ENCODE measurements at places on chromosomes 12 and 14.

DNA sequence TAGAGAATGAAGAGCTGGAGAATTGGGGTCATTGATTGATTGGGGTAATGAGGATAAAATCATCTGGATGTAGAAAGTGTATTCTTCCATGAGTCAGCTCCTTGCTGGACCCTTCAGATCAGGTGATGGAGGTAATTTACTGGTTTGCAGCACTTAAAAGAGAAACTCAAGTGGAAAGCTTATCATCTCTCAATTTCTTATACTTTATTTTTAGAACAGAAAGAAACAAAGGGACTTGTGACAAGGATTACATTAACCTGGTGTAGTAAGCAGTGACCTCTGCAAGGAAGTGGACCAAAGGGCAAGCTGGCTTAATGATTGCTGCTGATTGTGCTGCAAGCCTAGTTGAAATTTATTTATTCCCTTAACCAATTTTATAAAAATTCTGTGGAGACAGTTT is 405.0 kb downstream of the TRHDE start:
- no peak for DNase-seq

DNA sequence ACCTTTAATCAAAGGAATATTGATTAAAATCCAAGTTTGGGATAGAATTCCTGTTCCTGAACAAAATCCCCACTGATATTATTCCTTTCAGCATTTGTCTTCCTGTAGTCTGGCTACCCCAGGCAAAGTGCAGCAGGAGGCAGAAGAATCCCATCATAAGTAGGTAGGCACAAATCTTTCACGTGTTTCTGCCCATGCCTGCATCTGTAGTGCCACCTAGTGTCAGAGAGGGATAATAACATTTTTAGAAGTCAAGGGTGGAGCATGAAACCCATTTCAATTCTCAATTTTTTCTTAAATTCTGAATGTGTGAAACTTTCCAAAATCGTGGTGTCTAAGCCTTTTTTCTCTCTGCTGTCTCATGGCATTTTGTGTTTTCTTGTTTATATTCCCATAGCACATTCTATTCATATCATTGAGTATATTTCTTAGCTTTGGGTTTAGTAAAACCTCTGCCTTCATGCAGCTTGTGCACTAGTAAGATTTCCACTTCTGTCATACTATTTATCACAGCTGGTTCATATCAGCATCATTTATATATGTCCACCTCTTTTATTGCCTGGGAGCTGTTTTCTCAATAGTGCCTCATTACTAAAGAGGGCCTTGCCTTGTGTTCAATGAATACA is 47.8 kb upstream of the RERG start:
- peak; percentile 21 for DNase-seq

- DNase-seq: no peak
Measured at GRCh38 chr12:93819050-93819491, 141.9 kb downstream of the CRADD start.

- no peak for DNase-seq
Measured at GRCh38 chr12:87142342-87142741, 886.2 kb upstream of the MGAT4C start.

DNA sequence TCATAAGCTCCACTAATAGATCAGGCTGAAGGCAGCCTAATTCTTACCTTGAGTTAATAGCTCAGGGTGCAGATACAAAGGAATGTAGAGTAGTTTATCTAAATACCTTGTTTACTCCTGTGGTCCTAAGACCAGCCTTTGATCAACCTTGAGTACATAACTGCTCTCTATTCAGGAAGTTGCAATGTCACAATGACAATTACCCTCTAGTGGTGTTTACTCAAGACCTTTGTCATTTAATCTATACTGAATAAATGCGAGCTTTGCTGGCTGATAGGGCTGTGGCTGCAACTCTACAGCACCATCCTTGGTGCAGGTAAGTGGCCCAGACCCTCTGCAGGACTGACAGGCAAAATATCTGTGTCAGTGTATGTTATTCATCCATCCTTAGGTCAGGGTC is 282.7 kb downstream of the ATXN7L3B start:
- DNase-seq: no peak

DNA sequence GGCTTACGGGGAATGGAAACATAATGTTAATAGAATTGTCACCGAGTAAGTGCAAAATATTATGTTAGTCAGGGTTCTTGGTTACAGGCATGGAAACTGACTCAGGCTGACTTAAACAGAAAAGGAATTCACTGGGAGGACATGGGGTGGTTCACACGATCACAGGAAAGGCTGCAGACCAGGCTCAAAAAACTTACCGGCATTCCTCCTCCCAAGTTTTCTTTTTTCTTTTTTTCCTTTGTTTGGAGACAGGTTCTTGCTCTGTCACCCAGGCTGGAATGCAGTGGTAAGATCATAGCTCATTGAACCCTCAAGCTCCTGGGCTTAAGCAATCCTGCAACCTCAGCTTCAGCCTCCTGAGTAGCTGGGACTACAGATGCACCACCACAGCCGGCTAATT is 11.9 kb upstream of the UBE2N start:
- no peak for DNase-seq

DNA sequence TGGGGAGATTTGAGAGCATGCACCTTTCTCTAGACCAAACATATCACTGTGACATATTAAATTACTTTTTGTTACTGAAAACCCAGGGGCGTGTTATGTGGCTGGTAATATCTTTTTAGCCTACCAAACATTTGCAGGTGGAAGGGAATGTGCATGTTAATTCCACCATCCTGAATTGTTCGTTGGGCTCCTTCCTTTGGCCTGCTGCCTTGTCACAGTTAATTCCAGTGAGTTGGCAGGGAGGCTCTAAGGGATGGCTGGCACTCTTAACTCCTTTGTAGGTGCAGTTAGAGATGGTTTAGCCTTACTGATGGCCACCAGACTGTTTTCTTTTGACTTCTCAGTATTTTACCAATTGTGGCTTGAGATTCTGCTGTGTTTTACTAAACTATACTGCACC is 64.5 kb downstream of the DIP2B start:
- DNase-seq: no peak

DNA sequence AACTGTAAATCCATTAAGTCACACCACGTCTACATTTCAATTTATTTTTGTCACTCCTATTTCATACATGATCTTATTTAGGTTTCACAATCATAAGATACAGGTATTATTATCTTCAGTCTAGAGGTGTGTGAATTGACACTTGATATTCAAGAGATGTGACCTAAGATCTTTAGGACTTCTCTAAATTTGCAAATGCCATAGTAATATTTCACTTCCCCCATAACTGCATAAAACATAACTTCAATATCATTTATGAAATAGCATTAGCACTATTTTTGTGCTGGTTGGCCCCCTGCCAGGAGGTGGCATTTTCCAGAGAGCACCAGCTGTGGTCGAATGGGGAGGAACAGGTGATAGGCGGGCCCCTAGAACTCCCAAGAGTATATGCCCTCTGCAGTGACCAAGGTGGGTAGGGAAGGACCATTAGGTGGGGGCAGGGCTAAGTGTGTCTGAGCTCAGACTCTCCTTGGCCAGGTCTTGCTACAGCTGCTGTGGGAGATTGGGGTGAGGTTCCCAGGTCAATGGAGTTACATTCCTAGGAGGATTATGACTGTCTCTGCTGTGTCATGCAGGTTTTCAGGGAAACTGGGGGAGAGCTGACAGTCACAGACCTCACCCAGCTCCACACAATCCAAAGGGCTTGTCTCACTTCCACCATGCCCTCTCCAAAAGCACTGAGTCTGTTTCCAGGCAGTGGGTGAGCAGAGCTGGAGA is 49.2 kb upstream of the ERGIC2 start:
- DNase-seq: no peak

- no peak for DNase-seq
Measured at GRCh38 chr14:81289516-81289915, 68.8 kb upstream of the GTF2A1 start.

DNA sequence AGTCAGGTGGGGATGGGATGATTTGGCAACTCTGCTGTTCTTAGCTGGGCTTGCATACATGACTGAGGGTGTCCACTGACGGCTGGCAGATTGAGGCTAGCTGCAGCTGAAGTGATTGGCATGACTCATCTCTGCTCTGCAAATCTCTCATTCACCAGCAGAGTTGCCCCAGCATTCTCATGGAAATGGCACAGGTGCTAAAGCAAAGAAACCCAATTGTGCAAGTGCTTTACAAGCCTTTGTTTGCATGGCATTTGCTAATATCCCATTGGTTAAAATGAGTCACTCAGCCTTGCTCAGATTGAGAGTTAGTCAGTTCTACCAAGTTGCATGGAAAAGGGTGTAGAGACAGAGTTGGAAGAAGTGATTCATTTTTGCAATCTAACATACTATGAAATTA is 389.7 kb upstream of the FAR2 start:
- DNase-seq: no peak

GRCh38 chr12:27382171-27382795 is 49.6 kb downstream of the BMAL2 start:
- no peak for DNase-seq

DNA sequence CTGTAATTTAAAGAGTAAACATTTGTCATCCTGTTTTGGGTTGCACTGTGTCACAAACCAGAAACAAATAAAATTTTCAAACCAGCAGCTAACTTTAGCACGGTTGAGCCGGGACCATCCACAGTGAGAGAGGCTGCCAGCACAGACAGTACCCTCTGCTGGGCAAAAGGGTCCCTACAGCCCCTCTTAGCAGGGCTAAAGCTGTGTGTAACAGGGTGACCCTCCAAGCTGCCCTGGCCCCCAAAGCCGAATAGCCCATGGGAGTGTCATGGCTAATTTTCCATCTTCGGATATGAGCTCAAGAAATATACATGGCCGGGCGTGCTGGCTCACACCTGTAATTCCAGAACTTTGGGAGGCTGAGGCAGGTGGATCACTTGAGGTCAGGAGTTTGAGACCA is 157.1 kb upstream of the GRIN2B start:
- no peak for DNase-seq

- DNase-seq: no peak
Measured at GRCh38 chr12:93593843-93594242, 21.4 kb downstream of the SOCS2 start.

- no peak for DNase-seq
Measured at GRCh38 chr12:25319233-25319984, 68.7 kb upstream of the KRAS start.
